CD4-positive, alpha-beta memory T cell (primary cell): ENCODE measurements at places on chromosomes 3 and 15.
A peak's percentile ranks its signal among the peaks of the same experiment; 100 is the strongest.

- DNase-seq, result no peak
Measured at GRCh38 chr3:179688850-179689249, 36.0 kb downstream of the USP13 start.

DNA sequence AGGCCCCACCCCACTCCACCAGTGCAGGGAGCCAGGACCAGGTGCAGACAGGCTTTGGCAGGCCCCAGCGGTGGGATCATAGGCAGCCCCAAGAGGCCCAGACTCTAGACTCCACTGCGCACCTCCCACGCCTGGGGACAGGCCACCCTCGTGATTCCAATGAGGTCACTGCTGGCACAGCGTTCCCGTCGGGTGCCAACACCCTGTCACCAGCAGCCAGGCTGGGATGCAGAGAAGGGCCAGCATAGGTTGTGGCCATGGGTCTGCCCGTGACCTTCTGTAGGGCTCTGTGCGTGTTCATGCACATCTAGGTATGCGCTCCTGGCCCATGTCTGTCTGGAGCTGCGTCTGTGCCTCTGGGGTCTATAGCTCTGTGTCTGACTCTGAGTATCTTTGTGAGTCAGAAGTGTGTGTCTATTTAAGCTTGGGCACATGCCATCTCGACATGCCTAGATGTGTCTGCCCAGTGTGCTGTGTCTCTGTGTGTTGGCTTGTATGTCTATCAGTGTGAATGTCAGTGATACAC lies 13.0 kb downstream of the VIPR1 start:
- DNase-seq, result no peak

GRCh38 chr3:194468086-194468485 lies 18.7 kb downstream of the ATP13A3 start:
- no peak for DNase-seq

DNA sequence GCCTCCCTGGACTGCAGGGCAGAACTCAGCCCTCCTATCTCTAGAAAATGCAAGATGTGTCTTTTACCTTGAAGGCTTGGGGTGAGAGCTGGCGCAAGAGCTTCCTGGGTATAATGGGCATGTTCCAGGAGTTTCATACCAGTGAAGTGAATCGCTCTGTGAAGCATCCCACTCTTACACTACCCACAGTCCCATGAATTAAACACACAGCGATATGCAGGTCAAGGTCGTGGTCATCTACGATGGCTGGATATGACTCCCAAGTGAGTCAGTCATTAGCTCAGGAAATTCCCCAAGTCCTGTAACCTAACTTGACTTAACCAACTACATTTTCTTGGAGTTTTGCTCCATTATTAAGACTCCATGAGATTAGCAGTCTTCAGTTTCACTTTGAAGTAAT lies 439.7 kb downstream of the NTRK3 start:
- DNase-seq, result no peak

- DNase-seq, result no peak
Measured at GRCh38 chr3:35648347-35648746, 9.0 kb downstream of the ARPP21 start.

DNA sequence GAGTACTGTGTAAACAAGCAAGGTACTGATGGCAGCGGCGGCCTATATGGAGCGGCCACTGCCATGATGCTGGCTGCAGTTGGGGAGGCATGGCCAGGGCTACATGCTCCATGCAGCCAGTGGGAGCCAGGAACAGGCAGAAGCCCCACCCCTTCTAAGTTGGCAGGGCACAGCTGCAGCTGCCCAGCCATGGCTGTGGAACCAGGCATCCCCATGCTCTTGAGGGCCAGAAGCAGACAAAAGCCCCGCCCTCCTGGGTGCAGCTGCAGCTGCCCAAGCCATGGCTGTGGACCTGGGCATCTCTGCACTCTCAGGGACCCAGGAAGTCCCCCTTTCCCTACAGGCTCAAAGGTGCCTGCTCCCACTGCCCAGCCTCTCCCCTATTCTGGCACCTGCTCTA lies 150.9 kb downstream of the FMN1 start:
- no peak for DNase-seq

GRCh38 chr3:11509173-11510000 lies 134.3 kb downstream of the VGLL4 start:
- no peak for DNase-seq

DNA sequence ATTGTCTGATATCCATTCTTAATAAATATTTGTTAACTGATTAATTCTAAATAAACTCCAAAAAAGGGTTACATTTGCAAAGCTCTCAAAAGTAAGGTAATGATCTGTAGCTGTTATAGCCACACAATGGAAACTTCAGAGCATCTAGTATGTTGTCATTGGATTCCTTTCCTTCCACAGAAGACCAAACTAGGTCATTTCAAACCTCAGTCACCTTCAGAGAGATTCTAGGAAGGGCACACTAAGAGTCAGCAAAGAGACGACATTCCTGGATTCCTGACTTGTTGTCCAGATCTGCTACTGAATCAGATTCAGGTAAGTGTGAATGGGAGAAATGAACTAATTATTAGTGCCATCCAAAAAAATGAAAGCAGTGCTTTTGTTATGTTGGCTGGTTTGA lies 3.0 kb upstream of the COL8A1 start:
- DNase-seq, result no peak

DNA sequence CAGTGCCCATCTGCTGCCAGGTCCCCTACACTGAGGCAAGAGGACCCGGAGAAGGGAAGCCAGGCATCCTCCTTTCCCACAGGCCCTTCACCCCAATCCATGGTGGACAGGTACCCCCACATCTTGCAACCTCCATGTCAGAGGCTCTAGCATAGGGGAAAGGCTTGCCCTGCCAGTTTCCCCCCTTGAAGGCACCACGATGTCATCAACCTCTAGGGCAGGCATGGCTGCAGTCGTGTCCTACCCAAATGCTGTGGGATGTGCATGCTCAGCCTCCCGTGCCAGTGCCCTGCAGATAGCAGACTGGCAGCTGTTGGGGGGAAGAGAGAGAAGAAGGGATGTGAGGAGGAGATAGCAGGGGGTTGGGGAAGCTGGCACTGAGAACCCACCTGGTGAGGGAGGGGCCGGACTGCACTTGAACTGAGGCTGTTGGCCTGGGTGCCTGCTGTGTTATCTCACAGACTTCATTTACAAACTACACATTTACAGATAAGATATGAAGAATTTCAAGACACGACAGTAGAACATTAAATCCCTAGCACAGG lies 197.5 kb downstream of the ADAMTS9 start:
- no peak for DNase-seq

DNA sequence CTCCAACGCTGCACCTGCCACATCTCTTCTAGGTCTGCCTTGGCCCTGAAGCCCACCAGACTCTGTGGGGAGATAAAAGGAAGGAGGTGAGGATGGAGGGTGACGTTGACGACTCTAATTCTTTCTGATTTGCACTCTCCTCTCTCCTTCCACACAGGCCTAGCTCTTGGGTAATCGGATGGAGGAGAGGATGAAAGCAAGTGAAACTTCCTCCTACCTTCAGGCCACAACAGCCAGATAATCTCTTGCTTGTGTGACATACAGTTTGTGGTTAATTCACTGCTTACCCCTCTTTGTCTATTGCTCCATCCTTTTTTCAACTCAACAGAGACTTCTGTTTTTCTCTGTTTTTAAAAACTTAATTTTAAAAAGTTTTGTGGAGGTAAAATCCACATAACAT lies 208.1 kb downstream of the SV2B start:
- DNase-seq, result no peak

GRCh38 chr3:15794303-15794771 lies 3.4 kb downstream of the ANKRD28 start:
- peak; percentile 54 for DNase-seq

DNA sequence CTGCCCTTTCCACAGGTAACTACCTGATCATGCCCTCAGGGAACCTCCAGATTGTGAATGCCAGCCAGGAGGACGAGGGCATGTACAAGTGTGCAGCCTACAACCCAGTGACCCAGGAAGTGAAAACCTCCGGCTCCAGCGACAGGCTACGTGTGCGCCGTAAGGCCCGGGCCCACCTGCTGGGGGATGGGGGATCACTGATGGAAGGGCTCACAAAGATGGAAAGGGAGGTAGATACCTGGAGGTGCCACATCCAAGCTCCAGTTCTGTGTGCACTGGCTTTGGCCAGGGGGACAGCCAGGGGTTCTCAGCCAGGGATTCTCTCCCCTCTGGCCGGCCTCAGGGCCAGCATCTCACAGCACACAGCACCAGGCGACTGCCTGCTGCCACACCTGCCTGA lies 59.4 kb downstream of the BOC start:
- DNase-seq, result no peak

DNA sequence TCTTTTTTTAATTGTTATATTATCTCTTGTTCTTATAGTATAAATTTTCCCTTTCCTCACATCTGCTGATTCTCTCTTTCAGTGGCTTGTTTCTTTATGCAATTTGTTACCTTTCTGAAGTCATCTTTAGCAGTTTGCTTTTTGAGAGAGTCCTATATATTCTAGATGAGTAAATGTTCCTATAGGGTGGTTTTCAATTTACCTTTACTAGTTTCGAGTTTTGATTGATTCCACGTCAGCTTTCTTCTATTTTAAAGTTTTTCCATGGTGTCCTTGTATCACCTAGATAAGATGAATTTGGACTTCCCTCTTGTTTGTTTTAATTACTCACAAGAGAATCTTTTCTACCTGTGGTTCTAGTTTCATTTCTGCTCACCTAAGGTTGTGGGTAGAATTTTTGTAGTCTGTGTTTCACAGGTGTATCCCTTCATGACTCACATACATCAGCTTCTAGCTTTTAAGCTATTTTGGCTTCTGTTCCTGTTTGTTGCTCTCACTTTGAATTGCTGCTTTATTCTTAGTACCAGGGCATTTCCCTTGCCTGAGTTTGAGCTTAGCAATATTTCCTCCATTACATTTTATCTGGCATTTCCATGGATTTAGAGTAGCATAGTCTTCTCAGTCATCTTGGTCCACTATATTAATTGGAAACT lies 6.4 kb downstream of the TEX9 start:
- DNase-seq, result no peak

DNA sequence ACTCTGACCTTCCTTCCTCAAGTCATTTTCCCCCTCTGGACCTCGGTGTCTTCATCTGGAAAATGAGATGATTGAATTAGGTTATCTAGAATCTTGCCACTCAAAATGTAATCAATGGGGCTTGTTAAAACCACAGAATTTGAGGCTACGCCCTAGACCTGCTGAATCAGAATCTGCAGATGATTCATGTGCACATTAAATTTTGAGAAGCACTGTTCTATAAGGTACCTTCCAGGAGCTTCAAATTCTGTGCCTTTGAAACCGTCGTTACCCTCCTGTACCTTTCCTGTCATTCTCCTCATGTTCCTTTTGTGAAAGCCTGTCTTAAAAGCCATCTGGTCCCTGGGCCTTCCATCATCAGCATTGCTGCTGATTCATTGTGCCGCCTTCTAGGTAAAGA lies 172.4 kb upstream of the TOPAZ1 start:
- DNase-seq, result no peak

GRCh38 chr3:4734454-4734853 lies 241.3 kb downstream of the ITPR1 start:
- no peak for DNase-seq

DNA sequence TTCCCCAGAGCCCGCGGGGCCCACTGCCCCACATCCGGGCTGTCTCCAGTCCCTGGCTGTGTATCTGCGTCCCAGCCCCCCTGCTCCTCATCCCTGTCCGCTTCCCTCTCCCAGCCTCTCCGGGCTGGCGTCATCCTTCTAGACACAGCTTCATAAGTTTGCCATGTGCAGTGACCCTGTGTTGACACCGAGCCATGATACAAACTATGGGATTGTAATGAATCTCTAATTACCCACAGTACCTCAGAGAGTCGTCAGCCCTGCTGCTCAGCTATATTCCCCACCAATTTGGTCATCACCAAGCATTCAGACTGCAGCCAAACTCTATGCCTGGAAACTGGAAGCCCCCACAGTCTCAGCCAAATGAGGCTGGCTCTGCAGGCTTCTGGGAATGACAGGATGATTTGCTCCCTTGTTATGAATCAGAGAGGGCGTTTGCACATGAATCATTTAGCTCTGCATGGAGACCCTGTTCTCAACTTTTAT lies 466.1 kb upstream of the ATP11B start:
- DNase-seq, result no peak
